ENCODE measurements at places on chromosomes 13 and 19.

DNA sequence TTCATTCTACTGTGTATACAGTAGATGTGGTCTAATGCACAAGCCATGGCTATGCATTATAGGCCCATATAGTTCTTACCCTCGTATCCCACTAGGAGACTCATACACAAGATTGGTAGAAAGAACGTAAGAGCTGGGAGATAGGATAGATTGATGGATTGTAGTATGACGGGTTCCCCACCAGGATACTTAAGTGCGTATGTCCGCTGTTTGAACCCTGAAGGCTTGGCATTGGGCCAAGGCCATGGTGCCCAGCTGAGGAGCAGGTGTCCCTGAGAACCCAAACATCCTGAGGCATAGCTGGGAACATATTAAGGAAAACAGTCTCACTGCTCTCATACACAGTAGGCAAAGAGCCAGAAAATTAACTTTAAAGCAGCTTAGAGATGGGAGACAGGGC lies 617.5 kb upstream of the KLF12 start:
- peak; percentile 81 for DNase-seq

DNA sequence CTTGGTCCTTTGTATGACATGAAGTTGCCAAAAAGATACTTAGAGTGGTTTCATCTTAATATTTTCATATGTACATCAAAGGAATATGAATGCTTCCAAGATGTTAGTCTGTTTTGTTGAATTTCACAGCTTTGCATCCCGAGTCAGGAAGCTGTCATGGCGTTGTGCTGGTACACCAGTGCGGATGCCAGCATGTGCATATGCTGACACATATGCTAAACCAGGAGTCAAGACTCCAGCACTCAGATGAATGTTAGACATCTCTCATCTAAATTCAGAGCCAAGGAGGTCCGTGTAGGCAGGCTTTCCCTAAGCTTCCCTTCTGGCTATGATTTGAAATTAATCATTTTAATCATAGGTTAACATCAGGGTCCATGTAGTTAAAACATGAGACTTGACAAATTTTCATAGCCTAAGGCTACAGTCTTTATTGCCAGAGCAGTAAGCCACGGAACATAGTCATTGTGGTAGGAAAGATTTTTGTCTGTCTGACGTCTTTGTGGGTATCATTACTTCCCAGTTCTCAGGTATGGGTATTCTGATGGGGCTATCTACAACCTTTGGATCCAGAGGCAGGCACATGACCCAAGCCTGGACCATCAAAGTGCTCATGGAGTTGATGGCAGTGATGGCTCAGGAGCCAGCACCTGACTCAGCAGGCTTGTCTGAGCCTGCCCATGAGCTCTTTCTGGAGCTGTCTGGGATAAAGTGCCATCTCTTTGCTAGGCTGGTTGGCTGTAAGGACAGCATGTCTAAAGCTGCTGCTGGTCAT lies 246.1 kb downstream of the KCNRG start:
- peak; percentile 68 for DNase-seq

DNA sequence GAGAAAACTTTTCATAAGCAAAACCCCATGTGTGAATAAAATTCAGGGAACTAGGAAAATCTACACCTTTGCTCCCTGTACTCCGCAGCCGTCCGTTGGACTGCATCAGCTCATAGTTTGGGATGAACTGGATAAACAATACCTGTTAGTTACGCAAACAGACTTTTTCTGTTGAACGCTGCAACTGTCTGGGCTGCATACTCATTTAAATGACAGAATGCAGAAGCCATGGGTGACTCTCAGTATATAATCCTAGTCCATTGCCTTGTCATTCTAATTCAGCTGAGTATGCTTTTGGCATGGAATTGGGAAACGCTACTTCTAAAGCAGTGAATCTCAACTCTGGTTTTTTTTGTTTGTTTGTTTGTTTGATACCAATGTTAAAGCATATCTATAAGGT lies 151.6 kb downstream of the SLITRK1 start:
- DNase-seq = peak; percentile 21

DNA sequence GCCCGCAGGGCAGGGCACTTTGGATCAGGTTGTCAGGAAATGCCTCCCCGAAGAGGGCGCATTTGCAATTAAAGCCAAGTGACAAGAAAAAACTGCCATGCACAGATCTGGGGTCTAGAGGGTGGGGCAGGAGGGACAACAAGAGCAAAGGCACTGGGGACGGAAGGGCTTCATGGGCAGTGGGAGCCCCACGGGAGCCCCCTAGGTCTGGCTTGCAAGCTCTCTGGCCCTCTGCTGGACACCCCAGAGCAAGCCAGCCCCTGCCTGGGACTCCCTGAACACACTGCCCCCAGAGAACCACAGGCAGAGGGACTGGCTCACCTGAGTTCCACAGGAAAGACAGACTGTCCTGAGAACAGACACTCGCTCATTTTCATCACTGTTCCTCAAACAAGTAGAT lies 30.2 kb upstream of the C19orf12 start:
- no peak for DNase-seq

GRCh38 chr19:12695514-12695913 lies 917 bp downstream of the FBXW9 start:
- DNase-seq = no peak

DNA sequence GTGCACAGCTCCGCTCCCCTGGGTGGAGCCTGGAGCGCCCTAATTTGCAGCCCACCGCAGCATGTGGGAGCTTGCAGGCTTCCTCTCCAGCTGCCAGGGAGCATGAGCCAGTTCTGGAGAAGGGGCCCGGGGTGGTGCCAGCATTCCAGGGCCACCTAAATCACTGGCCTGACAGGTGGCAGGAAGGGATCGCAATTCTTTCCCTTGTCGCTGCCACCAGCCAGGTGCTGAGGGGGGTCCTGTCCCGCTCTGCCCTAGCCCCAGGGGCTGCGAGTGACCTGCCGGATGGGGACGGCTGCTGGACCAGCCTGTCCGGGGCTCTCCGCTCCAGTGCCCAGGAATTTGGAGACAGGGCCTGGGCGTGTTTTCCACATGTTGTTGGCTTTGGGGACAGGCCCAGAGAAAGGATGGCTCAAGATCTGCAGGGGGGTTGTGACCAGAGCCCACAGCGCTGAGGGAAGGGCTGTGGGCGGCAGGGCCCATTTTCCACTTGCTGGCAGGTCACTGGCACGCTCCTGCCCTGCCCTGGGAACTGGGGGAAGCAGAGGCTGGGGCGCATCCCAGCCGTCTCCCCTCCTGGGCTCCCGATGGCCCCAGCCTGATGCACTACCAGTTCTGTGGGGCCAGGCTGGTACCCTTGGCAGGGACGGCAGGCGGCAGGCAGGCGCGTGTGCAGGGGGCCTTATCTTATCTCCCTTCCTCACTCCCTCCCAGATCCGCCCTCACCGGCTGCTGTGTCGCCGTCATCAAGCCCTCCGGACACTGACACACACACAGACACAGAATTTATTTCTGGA lies 9.5 kb downstream of the NDUFA11 start:
- no peak for DNase-seq

DNA sequence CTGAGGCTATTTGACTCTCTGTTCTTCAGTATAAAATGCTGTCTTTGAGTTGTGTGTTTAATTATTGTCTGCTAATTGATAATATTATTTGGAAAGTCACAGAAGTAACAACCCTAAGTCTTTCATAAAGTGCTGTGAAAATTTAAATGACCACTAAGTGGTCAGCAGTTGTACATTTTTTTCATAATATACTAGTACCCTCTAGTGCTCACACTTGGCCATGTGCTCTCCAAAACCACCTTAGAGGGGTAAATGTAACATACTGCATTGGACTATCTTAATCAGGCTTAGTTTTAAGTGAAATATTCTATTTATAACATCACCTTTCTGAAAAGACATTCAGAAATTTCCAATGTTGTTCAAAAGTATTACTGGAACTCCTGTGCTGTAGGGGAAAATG lies 745.3 kb downstream of the GPC5 start:
- DNase-seq = peak; percentile 37

- no peak for DNase-seq
These were observed 43.3 kb upstream of the C13orf46 start for GRCh38 chr13:114017028-114017630.

DNA sequence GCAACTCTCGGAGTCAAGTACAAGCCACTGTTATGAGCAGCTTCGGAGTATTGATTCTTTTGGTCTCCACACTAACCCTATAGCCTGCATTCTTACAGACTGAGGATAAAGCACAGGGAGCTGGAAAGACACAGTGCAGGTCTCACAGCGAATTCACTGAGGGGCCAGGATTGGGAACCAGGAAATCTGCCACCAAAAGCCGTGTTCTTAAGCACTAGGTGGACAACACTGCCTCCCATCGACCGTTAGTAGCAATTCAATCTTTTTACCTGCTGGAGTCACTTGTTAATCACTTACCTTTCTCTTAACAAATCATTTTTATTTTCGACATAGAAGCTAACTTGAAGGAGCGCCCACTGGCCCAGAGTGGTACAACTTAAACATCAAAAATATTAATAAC lies 6.3 kb downstream of the PMIS2 start:
- peak; percentile 60 for DNase-seq

GRCh38 chr13:76733671-76734070 lies 152.5 kb downstream of the KCTD12 start:
- no peak for DNase-seq

DNA sequence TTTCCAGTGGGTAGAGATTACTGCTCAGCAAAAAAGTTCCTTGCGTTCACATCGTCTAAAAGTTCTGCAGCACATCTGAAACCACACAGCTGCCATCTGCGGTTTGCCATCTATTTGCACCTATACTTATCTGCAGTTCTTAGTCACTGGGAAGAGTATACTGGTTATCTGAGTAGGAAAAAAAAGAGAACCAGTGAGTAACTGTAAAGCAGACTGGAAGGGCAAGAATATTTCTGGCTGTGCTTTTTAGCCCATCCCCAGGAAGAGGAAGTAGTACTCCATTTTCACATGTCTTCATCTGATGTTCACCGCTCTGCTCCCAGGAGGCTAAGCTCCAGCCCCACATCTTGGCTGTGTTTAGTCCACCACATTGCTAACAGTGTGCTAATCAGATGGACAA lies 35.6 kb downstream of the EFNB2 start:
- no peak for DNase-seq

DNA sequence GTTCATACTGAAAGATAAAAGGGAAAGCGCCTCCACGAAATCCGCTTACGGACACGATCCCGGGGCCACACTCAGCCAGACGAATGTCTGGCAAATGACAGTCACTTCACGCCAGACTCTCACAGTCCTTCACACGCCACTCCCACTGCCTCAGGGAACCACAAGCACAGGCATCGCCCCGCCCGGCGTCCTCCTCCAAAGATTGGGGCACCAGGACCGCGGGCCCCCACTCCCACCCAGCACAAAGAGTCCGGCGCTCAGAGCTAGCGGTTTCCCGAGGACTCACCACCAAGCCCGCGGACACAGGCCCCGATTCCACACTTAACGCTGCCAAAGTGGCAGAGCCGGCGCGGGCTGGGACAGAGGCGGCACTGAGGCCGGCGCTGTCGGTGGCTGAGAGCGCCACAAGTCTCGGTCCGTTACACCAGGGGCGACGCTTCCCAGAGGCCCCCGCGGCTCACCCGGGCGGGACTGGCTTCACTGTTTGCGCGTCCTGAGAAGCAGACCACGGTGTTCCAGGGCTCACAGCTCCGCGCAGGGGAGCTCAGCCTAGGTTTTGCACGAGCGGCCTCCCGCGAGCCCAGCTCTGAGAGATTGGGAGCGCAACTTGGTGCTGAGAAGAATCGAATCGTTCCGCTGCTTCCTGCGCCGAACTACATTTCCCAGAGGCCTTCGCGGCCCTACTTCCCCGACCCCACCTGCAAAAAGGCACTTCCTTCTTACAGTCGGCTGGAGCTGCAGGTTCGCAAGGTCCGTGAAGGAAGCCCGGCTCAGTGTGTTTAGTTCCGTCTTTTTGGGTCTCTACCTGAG lies at the start of gene ZNF569:
Gene ZNF569 (minus strand): TSS at position 647 of the 810 bp plus-strand sequence. CDS start 22,523 bp downstream, outside the sequence.
- peak; percentile 97 for DNase-seq

DNA sequence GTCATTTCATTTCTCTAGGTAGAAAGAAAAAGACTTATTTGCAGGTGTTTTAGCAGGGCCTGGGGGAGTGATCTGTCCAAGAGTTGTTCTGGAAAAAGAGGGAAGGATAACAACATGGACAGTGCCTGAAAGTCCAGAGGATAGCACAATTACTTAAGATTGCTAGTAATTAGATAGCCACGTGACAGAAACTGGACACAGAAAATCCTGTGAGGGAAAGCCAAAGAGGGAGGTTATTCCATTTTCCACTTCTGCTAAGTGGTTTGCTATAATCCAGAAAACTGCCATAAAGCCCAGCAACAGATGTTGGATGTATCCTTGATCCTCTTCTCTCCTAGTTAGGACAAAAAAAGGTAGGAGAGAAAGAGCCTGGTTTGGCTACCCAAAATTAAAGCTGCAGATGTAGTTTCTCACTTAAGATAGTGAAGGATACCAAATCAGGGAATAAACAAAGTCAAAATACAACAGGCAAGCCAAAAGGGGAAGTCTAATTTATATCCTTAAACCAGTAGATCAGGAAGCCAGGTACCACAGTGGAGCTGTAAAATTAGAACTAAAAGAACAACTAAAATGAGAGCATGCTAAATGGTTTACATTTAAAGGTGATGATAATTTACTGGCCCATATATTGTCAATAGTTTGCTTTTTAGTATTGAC lies 140.2 kb downstream of the VWA8 start:
- no peak for DNase-seq

- peak; percentile 31 for DNase-seq
These were observed 994.7 kb upstream of the MIR17HG start for GRCh38 chr13:90352763-90353162.

DNA sequence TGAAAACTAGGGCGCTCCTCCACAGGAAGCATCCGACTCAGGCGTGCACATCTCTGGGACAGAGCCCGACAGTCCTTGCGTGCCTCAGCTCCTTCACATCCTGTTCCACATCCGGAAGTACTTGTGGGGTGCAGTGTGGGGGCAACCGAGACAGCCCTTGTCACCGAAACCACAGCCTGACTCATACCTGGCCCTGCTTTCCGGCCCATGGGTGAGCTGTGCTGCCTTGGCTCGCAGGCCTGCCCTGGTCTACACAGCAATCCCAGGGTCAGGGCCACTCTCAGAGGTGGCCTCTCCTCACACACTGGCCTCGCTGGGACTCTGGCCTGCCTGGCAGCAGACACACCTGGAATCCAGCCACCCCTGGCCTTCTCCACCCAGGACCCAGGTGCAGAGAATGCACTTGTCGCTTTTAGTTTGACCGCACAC lies 100.4 kb downstream of the STK24 start:
- DNase-seq = no peak

DNA sequence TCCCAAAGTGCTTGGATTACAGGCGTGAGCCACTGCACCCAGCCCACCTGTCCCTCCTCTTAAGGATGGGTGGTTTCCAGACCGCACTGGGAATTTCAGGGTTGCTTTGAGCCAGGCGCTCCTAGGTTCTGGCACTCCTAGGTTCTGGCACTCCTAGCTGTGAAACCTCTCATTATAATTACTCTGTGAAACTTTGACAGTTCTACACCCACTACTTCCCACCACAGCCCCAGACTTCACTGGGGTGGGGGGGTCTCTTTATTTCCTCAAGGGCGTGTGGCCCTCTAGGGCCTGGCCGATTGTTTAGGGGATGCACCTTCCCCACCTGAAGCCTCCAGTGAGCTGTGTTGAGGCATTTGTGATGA lies 2.3 kb upstream of the ADAMTS10 start:
- no peak for DNase-seq

GRCh38 chr19:8473648-8474476 lies 28.6 kb downstream of the PRAM1 start:
- no peak for DNase-seq

GRCh38 chr19:805600-806550 lies 8.6 kb downstream of the PTBP1 start:
- no peak for DNase-seq

All from NCI-H69 (cell line).